Pancreas (tissue), 10 donors: ENCODE measurements at places on chromosomes 7 and 10.
A peak's percentile ranks its signal among the peaks of the same experiment; 100 is the strongest.

GRCh38 chr10:13110908-13111307 is 10.9 kb downstream of the OPTN start:
- no peak for DNase-seq

DNA sequence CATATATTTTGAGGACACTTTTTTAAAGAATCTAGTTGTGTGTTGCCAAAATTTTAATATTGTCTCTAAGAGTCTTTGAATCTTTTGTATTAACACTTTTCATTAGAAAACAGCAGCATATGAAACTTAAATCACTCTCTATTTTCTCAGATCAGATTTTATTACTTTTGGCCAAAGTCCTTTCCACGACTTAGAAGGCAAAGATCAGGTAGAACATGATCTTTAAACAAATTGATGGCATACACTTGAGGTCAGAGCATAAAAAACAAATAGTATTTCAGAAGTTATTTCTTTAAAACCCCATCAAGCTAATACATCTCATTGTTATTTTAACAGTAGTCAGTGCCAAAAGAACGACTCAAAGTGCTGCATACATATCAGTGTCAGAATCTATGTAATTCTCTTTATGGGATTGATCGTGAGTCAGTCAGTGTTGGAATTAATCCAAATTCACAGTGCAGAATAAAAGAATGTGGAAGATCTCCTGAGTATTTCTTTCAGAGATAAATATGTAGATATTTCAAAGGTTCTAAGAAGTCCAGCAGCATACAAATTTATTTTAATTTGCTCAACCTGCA is 9.6 kb upstream of the AGMO start:
- no peak for DNase-seq

DNA sequence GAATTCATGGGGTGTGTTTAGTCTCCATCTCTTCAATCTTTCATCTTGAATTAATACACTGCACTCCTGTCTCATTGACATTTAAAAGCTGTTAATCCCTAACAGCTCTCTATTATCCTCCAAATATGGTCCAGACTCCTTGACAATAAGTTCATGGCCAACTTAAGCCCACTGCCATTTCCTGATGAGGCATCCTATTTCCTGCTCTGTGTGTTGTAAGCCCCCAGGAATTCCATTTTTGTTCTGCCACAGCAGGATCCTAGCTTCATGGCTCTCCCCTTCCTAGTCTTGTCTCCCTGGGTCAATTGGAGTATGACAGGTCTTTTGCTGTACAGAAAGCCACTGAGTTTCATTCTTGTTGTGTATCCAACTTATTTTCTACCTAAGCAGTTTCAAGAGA is 218.8 kb downstream of the OTUD1 start:
- no peak for DNase-seq

- no peak for DNase-seq
These were observed 44.3 kb upstream of the ECHDC3 start for GRCh38 chr10:11697718-11698527.

DNA sequence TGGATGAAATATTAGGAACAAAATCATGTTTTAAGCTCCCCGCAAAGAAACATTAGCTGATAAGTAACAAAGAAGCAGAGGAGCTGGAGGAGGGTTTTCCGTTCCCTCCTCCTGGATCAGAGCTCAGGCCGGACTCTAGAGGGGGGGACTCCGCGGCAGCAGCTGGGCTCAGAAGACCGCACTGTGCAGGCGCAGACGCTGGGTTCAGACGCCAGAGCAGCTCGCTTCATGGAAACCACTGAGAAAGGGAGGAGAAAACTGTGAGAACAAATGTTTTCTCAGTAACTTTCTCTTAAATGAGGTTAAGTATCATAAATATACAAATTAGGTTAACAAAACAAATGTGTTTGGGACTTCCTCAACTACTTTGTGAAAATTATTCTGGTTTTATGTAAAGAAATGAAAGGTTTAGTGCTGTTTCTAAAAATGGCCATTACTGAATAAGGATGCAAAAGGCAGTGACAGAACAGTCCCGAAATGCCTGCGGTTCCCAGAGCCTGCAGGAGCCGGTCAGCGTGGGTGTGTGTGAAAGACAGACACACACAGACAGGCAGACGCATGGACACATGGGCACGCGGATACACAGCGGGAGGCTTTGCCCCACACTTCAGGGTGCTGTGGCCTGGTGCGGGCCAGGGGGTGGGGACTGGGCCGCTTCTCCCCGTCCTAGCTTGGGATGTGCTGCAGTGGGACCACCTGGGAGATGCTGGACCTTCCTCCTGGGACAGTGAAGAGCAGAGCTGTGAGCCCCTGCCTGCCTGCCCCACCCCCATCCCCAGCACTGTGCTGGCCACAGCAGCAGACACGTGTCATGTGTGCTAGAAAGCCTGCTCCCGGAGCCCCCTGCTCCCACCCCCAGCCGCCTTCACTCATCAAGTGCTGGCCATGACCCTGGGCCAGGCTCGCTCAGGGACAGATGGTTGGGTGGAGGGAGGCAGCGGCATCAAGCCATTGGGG is 20.3 kb upstream of the ADGRA1 start:
- DNase-seq, result peak; percentile 46

- peak; percentile 87 for DNase-seq
These were observed 86.2 kb upstream of the ANLN start for GRCh38 chr7:36303202-36304098.

DNA sequence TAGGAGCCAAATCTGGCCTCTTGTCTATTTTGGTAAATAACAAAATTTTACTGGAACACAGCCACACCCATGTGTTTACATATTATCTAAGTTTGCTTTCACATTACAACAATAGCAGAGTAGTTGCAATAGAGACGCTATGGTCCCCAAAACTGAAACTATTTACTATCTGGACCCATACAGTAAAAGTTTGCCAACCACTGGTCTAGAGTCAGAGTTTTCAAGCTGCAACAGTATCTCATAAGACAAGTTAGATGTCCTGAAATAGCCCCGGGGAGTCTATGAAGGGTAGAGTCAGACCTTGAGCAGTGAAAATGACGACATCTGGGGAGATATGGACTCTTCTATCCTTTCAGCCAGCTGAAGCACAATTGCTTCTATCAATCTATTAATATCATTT is 74.2 kb downstream of the CTNNA3 start:
- no peak for DNase-seq

GRCh38 chr7:108196004-108196403 is 65.8 kb upstream of the LAMB4 start:
- DNase-seq, result no peak

DNA sequence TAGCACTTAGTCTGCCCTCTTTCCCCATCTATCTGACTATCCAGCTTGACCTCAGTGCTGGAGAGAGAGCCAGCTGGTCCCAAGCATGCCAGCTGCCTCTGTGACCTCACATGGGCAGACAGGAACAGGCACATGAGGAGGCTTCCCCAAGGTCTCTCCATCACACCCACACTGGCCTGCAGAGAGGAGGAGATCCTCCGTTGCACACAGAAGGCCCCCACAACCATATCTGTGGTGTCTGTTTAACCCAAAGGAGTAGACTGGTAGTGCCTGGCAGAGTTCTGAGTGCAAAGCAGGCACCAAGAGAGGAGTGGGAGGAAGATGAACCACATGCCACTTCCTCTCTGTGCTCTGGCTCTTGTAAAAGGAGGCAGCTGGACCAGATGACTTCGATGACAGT is 4.8 kb upstream of the ANK3 start:
- DNase-seq, result no peak

DNA sequence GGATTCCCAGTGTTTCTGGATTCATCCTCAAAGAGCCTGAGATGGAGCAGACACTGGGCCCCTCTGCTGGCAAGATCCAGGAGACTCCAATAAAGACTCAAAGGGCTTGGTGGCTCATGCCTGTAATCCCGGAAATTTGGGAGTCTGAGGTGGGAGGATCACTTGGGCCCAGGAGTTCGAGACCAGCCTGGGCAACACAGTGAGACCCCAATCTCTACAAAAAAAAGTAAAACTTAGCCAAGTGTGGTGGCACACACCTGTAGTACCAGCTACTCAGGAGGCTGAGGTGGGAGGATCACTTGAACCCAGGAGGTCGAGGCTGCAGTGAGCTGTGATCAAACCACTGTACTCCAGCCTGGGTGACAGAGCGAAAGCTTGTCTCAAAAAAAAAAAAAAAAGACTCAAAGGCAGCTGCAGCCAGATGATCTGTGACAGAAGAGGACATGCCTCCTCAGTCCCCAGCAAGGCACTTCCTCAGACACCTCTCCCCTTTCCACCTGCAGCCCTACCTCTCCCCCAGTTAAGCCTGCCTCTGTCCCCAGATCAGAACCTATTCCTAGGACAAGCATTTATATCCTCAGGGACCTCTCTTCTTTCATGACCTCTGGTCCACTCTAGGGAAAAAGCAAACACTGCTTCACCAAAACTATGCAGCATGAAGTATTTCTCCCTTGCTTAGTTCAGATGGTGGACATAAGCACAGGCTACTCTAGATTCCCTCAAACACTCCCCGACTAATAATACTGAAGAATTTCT is 27.9 kb downstream of the PDLIM1 start:
- no peak for DNase-seq

GRCh38 chr7:154947604-154948003 is 55.3 kb downstream of the PAXIP1 start:
- no peak for DNase-seq

DNA sequence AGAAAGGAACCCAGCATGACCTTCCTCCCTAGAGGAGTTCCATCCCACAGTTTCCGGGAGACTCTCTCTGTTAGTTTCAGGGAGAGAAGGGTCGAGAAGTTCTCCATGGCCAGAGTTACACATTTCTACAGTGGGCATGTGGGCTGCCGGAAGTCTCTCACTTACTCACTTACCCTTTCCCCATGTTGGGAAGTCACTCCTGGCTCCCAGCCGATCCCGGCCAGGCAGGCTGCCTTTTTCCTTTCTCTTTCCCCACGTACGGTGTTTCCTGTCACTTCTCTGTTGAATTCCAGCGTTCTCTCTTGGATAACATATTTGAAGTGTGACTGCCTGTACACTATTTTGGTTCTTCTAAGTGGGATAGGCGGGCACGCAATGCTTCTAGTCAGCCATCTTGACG is 3.5 kb downstream of the TEX36 start:
- DNase-seq, result no peak

DNA sequence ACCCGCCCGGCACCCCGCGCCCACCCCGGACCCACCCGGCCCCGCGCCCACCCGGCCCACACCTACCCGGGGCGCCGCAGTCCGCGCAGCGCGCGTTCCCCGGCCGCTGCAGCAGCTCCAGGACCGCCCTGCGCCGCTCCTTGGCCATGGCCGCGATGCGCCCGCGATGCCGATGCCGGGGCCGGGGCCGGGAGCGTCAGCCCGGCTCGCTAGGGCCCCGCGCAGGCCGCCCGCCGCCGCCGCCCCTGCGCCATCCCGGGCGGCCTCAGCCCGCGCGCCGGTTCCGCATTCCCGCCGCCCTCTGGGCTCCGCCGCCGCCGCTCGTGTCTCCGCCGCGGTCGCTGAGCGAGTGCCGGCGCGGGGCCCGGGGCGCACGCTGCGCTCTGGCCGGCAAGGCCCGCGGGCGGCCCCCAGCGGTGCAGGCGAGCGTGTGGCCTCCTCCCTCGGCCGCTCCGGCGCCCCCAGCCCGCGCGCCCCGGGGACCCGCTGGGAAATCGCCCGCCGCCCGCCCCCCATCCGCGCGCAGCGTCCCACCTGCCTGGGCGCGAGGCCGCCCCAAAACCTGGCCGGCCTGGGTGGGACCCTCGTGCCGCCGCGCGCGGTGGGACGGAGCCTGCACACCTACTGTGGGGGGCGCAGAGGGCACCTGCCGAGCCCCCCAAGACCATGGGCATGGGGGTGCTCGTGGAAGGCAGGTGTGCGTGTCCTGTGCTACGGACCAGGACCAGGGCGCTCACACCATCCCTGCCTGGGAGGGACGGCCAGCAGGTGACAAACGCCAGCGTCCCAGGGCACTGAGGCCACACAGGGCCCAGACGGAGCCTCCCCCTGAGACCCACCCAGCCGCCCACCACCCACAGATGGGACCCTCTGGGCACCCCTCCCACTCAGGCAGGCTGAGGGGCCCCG is at the start of gene ADAP1:
TSS of gene ADAP1 (minus strand) at position 351 of the 909 bp plus-strand sequence. CDS start at position 148, 203 bp downstream.
- no peak for DNase-seq

GRCh38 chr7:26356929-26357798 is 65.5 kb downstream of the SNX10 start:
- DNase-seq, result no peak

- DNase-seq, result no peak
These were observed 102.0 kb upstream of the ARMC3 start for GRCh38 chr10:22825841-22826240.

GRCh38 chr10:87700031-87700796 is 40.5 kb downstream of the PAPSS2 start:
- DNase-seq, result no peak

DNA sequence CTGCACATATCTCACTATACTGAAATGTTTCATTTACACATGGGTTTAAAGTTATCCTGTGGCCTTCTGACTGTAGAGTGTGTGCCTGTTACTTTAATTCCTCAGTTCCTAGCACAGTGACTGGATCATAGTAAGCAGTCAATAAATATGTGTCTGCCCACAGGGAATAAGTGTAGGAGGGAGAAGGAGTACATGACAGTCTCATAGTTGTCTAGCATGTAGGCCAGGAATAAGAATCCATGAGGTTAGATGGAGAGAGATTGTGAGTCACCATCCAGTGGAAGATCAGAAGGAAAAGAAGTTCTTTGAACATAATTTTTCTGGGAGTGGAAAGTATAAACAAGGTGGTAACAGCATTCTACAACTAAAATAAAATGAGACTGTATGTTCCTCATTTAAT is 36.6 kb upstream of the SEMA3A start:
- DNase-seq, result no peak

GRCh38 chr10:113563306-113564088 is 10.6 kb downstream of the HABP2 start:
- DNase-seq, result peak; percentile 71

- peak; percentile 49 for DNase-seq
These were observed 11.7 kb downstream of the CPA5 start for GRCh38 chr7:130356121-130356875.

DNA sequence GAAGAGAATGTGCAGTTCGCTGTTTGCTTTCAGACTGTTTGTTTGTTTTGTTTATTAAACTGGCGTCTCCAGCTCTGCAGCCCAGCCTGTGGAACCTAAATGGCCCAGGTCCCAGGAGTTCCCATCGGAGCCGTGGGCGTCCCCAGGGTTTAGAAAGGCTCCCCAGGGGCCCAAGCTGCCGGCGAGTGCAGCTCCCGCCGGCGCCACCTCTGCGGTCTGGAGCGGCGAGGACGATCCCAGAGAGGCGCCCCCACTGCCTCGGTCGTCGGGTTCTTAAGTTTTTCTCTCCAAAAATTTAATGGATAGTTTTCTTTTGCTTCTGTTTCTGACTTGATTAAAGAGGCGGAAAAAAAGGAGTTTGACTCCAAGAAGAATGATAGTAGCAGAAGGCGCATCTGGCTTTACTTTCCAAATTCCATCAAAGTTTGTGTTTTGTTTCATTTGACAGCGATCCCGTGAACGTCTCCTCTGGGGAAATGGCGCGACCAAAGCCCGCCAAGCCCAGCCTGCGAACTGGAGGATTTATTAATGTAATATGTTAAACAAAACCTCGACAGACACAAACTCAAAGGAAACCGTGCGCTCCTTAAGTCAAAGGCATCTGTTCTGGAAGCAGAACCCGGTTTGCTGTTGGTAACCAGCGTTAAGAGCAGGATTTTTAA is 718 bp upstream of the FZD1 start:
- peak; percentile 49 for DNase-seq

DNA sequence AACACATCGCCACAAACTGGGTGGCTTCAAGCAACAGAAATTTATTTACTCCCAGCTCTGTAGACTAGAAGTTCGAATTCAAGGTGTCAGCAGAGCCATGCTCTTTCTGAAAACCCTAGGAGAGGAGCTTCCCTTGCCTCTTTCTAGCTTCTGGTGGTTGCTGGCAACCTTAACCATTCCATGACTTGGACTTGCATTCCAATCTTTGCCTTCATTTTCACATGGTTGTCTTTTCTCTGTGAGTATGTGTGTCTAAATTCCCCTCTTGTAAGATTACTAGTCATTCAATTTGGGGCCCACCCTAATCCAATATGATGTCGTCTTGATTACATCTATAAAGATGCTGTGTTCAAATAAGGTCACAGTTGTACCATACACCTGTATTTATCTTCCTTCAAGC is 65.9 kb upstream of the PRKG1 start:
- DNase-seq, result no peak
